A549 (cell line): ENCODE measurements at places on chromosomes 7 and 10.

GRCh38 chr7:105346593-105347322 lies 42.0 kb downstream of the SRPK2 start:
- no peak for DNase-seq

DNA sequence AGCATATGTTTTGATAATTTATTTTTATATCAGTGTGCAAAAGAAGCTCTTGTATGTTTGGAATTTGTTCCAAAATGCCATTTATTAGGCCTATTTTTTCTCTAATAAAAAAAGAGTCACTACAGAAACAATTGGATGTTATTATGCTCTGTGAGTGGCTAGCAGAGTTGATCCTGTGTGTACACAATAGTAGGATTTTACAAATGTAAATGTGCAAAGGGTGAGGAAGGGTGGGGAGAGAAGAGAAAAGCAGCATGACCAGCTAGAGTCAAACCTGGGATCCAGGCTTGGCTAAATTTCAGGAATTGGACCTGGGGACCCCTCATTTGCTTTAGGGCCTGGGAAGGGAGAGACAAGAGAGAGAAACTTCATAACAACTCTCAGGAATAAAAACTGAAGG lies 32.5 kb downstream of the SEMA3A start:
- no peak for DNase-seq

DNA sequence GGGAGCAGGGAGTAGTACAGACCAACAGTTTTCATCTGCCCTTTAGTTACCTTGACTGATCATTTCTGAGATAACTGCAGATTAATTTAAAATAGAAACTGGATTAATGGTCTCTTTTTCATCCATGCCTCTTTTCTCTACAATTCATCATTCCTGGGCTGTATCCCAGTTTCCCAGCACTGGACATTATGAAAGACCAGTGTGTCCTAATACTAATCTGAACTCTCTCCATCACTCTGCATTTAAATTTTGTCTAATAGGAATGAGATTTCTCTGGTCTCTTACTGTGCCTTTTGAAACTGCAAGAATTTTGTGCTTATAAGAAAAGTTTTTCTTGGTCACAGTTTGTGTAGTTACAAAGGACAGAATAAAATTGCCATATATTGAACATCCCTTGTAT lies 12.7 kb downstream of the PLEKHA8 start:
- no peak for DNase-seq

DNA sequence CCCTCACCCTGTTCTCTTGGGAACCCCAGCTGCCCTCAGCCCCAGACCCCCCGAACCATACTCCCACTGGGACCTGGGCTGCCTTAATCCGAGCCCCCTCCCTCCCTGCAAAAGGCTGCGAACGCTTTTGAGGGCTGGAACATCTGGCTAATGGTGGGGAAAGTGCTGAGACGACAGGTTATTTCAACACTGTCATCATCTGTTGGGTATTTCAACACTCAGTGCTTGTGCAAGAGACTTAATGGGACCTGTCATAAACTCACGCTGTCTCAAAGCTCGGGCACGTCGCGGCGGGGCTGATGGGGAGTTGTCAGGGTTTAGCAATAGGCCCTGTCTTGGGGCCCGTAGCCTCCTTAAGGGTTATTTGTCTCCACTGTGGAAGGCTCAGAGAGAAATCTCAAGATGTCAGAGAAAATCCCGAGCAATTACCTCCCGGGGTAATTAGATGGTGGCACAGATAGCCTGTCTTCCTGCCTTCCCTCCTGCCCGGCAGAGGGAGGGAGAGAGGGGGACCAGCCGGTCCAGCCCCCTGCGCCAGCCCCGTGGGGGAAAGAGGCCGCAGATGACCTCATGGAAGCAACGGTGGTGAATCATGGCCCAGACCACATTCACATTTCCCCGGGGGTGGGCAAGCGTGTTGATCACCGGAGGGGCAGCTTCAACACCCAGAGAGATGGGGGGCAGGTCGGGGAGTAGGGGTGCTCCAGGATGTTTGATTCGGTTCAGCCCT lies 88.7 kb upstream of the MYL10 start:
- DNase-seq = no peak

GRCh38 chr7:123348690-123349089 lies 148.9 kb upstream of the SLC13A1 start:
- no peak for DNase-seq

DNA sequence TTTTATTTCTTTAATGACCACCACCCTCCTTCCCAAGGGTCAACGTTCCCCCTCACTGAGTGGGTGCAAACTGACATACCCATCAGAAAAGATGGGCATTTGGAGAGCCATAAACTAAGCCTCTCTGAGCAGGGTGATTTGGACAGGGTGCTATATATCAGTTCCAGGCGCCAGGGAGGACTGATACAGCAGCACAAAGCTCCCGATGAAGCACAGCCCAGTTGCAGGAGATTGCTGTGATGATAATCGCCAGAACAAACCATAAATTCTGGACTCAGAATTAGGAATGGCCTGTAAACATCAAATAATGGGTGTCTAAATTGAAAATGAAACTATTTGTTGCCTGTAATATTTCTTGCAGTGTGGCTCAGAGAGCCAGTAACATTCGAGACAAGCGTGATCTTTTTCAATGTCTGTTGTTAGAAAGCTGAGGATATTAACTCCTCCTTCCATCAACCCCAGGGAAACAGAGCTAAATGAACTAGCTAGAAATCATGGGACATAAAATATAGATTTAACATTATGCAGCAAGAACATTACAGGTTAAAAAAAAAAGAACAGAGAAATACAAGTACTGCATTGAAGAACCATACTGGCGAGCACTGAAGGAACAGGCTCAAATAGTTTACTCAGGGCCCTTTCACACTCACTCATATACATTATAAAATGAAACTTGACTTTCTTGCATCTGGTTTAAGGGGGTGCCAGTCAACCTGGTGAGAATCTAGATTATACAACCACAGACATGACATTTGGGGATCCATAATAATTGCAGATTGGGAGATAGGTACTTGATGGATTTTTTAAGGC lies 137.5 kb upstream of the LRRTM3 start:
- DNase-seq = no peak

DNA sequence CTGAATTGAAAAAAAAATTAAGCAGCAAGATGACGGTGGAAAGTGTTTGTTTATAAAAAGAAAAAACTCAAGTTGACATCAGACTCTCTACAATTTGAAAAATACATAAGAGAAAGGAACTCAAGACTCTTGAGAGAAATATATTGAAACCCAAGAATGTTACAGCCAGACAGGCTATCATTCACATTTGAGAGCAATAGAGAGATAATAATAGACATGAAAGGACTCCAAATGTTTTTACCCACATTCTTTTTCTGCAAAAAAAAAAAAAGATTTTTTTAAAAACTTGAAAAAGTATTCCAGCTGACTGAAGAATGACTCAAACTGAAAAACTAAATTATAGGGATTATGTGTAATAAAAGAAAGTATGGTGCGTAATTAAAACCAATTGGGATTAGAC lies 532.4 kb downstream of the INHBA start:
- DNase-seq = no peak

- no peak for DNase-seq
Observed at GRCh38 chr10:38979535-38979934, 885.4 kb downstream of the ZNF37A start.
